ENCODE measurements at places on chromosomes 1 and 21. TPM values are rescaled to one million over a fixed set of nuclear protein-coding genes. Genes with fewer than 3 reads are reported as not detected.

DNA sequence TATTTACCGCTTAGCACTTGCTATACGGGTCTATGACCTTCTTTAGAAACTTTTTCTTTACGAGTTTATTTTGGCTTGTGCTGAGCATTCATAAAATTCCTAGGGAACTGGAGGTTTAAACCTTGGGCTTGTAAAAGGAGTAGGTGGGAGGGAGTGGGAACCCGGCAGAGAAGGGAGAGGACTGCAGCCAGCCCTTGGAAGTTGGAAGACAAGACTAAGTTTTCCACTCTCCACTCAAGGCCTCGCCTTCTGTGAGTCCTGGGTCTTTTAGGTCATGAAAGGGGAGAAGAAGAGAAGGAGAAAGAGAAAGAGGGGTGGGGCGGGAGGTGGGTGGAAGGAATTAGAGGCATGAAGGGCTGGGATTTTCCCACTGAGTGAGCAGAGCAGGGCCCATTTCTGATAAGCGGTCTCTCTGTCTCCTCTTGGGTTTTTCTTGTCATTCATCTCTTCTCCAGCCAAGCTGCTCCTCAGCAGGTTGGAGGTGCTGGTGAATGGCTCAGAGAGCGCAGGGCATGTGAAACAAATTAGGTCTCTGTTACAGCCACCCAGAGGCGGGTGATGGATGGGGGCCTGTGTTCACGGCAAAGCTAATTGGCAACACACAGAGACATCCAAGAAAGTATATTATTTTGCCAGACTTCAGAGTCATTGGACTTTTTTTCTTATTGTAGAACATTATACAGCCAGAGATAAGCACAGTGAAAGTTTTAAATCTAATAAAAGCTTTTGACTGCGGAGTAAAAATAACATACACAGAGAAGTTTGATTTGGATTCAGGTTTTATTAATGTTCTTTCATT, 247.3 kb downstream of the FOXD2 start:
- DNase-seq = no peak

- DNase-seq = no peak
These were observed 404.1 kb downstream of the PTPRU start for GRCh38 chr1:29640428-29640785.

TACSTD2 gene
- total RNA-seq = 4.6 TPM

GRCh38 chr1:94235189-94236012, 2.0 kb downstream of the ARHGAP29 start:
- no peak for DNase-seq

GRCh38 chr1:66998972-66999371, 55.0 kb downstream of the SLC35D1 start:
- no peak for DNase-seq

IRF6 gene
- 1.9 TPM for total RNA-seq

XCL2 gene
- total RNA-seq = 1.1 TPM

C1orf210 gene
- not detected for total RNA-seq

GBP5 gene
- 3.7 TPM for total RNA-seq

GRCh38 chr1:98749152-98749756, 87.7 kb downstream of the SNX7 start:
- DNase-seq = no peak

GRCh38 chr1:15153842-15154479, 414 bp downstream of the TMEM51 start:
- DNase-seq = peak; percentile 75

DNA sequence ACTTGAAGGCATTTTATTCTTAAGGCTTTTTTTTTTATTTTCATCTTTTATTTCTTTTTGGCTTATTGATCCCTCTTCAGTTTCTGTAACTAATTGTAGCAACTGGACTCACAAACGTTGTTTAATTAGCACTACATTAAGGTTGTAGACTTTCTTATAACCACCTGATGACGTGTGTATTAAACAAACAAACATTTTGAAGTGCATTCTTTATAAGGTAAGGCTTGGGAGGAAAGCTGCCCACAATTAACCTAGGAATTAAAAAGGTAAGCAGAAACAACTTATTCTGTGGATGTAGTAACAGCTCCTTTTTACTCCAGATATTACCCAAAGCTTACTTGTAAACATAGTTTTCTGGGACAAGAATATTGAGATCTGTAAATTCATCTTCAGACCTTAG, 55.0 kb downstream of the CAMSAP2 start:
- no peak for DNase-seq

HCRTR1 gene
- not detected for total RNA-seq

RGS18 gene
- total RNA-seq = 7.1 TPM

SPRR2B gene
- not detected for total RNA-seq

DNA sequence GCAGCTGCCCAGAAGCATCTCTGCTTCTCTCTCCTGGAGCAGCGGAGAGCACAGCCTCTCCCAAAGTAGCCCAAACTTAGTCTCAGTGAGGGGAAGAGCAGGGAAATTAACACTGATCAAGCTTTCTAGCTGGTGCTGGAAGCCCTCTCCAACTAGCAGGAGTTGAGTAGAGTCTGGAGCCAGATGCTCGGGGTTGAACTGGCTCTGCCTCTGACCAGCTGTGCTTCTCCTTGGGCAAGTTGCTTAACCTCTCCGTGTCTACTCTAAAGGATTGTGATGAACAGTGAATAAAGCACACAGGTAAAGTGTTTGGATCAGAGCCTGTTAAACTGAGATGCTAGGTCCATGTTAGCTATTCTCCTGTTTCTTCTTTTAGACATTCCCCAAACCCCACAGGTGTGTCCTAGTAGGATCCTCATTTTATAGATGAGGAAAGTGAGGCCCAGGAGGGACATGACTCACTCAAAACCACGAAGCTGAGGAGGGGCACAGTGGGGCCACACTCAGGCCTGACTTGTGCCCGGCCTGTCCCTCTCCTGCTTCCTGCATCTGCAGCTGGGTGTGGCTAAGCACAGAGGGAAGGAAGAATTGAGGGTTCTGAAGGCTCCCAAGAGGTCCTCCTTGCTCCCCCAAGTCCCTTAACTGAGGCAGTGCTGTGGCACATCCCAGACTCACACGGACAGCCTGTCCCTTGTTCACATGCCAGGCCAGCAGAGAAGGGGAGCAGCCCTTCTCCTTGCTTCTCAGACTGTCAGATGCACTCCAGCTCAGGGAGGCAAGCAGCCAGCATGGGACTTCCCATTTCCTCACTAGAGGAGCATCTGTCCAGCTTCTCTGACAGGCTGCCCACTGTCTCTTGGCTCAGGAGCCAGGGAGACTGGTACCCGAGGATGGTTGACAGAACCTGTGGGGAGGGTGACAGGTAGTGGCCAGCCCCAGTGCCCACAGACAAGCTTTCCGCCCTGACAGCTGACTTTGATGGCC, 152.0 kb upstream of the IGSF21 start:
- no peak for DNase-seq

GRCh38 chr1:236950365-236950764, 53.9 kb downstream of the MT1HL1 start:
- no peak for DNase-seq

DNA sequence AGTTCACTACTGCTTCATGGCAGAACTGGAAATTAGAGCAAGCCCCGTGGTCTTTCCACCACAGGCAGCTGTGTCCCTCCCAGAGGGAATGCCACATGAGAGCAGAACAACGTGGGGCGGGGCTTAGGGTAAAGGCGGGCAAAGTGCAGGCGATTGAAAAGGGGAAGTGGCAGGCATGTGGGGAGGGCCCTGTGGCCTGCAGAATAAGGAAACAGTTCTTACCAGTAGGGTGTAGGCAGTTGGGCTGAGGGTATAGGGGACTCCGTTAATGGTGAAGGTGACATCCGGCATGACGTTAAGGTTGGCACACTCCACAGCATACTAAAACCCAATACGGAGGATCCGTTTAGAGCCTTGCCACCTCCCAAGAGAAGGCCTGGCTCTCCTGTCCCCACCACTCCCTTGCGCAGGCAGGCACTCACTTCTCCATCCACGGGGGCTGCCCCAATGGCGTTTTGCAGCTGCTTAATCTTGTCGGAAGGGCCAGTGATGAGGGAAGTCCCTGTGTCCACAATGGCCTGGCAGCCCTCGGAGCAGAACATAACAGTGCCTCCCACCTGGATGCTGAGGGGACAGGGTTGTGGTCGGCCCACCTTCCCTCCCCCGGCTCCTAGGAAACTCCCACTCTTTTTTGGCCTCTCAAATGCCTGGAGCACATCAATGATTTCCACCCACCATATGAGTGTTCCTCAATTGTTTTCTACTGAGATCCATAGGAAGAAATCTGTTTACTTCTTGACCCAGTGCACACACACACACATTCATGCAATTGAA, 9.1 kb upstream of the RAB7B start:
- peak; percentile 81 for DNase-seq

CYP2J2 gene
- total RNA-seq = 0.24 TPM

MRPL9 gene
- total RNA-seq = 38.7 TPM

GRCh38 chr1:239283216-239283615, 103.2 kb upstream of the CHRM3 start:
- DNase-seq = no peak

DNA sequence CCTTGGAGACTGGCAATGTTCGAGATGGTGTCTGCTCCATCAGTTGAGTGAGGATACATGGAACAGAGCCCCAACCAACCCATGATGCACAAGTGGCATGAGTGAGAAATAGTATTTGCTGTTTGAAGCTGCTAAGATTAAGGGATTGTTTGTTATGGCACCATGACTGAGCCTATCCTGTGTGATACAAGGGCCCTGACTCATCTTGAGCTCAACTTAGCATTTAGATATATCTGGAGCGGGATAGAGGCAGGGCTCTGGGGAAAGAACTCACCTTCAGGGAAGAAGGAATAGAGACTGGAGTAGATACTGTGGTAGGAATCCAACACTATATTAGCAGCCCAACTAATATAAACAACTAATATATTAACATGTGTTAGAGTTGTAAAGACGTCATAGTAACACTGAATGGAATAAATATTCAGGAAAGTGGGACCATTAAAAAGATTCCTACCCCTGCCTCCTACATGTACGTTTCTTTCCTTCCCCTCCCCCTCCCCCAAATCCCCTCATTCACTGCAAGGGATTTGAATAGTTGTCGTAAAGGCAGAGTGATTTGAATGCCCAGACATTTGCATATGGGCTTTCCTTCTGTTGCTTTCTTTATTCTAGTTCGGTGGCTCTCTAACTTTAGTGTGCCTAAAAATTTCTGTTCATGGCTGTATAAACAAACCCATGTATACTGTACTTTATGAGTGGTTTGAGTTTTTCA, 106.6 kb upstream of the POU3F1 start:
- DNase-seq = no peak

DNA sequence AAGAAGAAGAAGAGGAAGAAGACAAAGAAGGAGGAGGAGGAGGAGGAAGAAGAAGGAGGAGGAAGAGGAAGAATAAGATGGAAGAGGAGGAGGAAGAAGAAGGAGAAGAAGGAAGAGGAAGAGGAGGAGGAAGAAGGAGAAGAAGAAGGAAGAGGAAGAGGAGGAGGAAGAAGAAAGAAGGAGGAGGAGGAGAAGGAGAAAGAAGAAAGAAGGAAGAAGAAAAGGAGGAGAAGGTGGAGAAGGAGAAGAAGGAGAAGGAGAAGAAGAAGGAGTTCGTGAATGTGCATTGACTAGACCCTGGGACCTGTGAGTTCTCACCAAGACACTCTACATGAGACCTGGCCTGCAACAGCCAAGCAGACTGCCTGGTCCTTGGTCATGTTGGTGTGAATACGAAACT, 131.7 kb upstream of the ERRFI1 start:
- DNase-seq = no peak

TMEM200B gene
- 18.2 TPM for total RNA-seq

DNA sequence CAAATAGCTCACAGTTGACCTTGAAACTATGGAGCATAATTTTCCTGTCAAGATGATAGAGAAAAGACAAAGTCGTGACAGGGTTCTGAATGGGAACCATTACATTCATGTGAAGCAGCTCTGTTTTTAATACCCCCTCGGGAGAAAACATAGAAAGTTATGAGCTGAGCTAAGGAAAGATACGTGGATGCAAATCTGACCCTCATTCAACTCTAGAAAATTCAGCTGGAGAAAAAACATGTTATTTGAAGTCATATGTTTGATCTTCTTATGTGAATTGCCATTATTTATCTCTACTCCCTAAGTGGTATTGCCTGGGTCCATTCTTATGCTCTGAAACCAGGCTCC, 48.0 kb upstream of the LRRC52 start:
- no peak for DNase-seq

VCAM1 gene
- total RNA-seq = 27.8 TPM

GRCh38 chr1:110097507-110098221, 14.6 kb upstream of the UBL4B start:
- DNase-seq = no peak

DNA sequence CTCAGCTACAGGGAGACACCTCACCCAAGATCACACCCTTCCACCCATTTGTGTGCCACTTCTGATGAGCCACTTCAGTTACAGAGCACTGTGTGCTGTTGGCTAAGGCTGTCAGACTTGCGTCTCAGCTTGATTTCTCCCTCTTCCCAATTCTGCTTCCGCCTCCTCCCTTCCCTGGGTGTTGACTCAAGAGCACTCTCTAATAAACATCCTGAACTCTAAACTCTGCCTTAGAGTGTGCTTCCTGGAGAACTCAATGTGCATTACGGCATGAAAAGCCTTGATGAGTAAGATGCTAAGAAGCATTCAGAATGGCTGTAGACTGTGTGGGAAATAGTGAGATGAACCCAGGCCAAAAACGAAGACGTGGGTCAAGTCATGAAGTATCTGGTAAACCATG, 54.9 kb upstream of the S1PR1 start:
- no peak for DNase-seq

- DNase-seq = no peak
These were observed 37.1 kb upstream of the ANGPTL7 start for GRCh38 chr1:11151826-11152612.

DNA sequence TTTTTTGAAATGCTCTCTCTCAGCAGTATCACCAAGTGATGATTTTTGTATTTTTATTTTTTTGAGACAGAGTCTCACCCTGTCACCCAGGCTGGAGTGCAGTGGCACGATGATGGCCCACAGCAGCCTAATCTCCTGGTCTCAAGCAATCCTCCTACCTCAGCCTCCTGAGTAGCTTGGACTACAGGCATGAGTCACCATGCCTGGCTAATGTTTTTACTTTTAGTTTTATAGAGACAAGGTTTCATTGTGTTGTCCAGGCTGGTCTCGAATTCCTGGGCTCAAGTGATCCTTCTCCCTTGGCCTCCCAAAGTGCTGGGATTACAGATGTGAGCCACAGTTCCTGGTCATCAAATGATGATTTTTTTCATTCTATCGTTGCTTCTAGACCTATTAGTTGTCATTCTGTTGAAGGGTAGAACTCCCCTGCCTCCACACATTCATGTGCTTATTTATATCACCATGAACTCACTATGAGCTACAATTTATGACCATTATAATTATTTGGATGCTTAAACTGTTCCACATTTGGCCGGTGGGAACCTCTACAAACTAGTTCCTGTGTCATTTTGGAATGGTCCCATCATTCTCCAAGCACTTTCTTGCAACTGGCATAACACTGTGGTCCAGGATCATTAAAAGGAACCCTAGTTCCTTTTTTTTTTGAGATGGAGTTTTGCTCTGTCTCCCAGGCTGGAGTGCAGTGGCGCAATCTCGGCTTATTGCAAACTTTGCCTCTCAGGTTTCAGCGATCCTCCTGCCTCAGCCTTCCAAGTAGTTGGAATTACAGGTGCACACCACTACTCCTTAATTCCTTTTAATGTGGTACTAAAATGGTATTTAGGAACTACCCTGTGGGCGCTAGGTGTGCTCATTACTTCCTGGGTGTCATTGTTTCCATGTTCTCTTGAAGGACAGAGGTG, 20.2 kb upstream of the TOR3A start:
- DNase-seq = no peak

- DNase-seq = no peak
These were observed 145.2 kb downstream of the TNR start for GRCh38 chr1:175597969-175598765.
